ENCODE measurements at places on chromosomes 12 and 14. TPM values are rescaled to one million over a fixed set of nuclear protein-coding genes. Genes with fewer than 3 reads are reported as not detected.

- peaks cover 62% of the 10 kb centered on the region for H3K27me3 ChIP-seq
- no peak overlapping the region for H3K27ac ChIP-seq
- H3K4me1 ChIP-seq = peaks cover 11% of the 10 kb centered on the region
- DNase-seq = no peak
- no peaks in the 10 kb centered on the region for H3K36me3 ChIP-seq
These were observed 865 bp downstream of the RGS6 start for GRCh38 chr14:71933001-71933587.

- no peak overlapping the region for H3K4me3 ChIP-seq
- no peaks in the 10 kb centered on the region for H3K36me3 ChIP-seq
- DNase-seq = no peak
- H3K27ac ChIP-seq = no peak overlapping the region
- H3K27me3 ChIP-seq = no peaks in the 10 kb centered on the region
- H3K4me1 ChIP-seq = no peaks in the 10 kb centered on the region
These were observed 64.1 kb downstream of the KIF26A start for GRCh38 chr14:104202259-104203070.

GRCh38 chr12:6807170-6807569, 14.5 kb upstream of the GPR162 start:
- H3K36me3 ChIP-seq = no peaks in the 10 kb centered on the region
- no peaks in the 10 kb centered on the region for H3K4me1 ChIP-seq
- DNase-seq = no peak
- no peak overlapping the region for H3K27ac ChIP-seq

DNA sequence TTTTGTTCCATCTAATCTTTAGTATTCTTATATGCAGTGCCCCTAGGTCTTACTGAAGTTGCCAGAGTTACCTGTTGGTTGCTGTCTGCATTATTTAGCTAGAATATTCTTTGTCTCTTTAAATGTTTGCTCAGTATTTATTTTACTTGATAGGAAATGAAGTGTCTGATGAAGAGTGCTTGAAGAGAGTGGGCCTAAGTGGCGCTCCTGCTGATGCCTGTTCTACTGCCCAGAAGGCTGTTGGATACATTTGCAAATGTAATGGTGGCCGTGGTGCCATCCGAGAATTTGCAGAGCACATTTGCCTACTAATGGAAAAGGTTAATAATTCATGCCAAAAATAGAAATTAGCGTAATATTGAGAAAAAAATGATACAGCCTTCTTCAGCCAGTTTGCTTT, 18.9 kb downstream of the CMAS start:
- H3K27me3 ChIP-seq = no peaks in the 10 kb centered on the region
- no peak overlapping the region for H3K4me3 ChIP-seq
- DNase-seq = no peak
- peaks cover 3% of the 10 kb centered on the region for H3K4me1 ChIP-seq

DNA sequence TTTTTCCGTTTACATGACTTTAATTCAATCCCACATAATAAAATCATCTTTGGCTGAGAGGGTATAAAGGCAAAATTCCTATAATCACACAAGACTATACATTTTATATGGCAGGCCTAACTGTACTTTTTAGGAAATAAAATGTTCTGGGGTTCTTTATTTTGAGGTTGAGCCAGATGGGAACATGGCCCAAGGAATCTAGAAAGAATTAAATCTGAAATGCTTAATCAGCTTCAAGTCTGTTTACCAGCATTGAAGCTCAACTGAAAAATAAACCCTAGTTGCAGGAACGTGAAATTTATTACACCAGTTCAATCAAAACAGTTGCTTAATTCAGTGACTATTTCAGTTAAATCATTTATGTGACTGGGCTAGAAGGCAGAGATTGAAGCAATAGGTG, 191.0 kb upstream of the BTG1 start:
- no peak overlapping the region for H3K4me3 ChIP-seq
- peaks cover 27% of the 10 kb centered on the region for H3K4me1 ChIP-seq
- DNase-seq = no peak

DNA sequence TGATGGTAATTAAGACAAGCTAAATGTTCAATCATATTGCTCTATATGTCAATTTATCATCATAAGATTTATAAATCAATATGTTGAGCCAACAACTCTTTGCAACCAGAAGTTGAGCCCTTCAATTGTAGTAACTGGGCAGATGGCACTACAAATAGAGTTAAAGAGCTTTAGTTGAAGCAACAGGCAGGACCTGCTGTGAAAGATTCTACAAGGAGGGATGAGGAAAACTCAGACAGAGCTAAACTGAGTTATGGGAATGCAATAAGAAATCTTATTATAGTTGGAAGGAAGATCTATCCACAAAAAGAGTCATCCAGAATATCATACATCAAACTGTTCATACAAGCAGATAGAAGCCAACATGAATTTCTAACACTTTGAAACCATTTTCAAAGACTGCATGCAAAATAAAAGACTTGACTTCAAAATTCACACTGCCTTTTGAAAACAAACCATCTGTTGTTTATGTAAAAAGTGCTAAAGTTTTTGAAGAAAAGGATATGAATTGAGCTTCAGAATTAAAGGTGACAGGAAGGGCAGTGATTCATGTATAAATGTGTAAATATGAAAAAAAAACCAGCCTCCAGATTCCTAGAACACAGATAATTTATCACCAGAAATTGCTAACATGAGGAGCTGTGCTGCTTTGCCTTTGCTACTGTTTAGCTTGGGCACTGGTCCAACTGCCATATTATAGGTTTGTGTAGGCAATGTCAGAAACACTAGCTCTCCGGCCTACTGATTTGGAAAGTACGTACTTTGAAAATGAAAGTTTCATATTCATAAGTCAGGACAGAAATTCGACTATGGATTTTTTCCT, 133.2 kb downstream of the SLC35F4 start:
- no peak for DNase-seq
- H3K4me3 ChIP-seq = no peak overlapping the region
- no peaks in the 10 kb centered on the region for H3K4me1 ChIP-seq
- no peaks in the 10 kb centered on the region for H3K27me3 ChIP-seq
- no peak overlapping the region for H3K27ac ChIP-seq
- H3K36me3 ChIP-seq = no peaks in the 10 kb centered on the region

The RPAP3 gene
- total RNA-seq = 41.1 TPM
